ENCODE measurements at places on chromosomes 16 and 17. TPM values are rescaled to one million over a fixed set of nuclear protein-coding genes. Genes with fewer than 3 reads are reported as not detected.

The CHD3 gene
- 93.0 TPM for total RNA-seq

- H3K27me3 ChIP-seq, result no peaks in the 10 kb centered on the region
- peak; percentile 69 for DNase-seq
- H3K27ac ChIP-seq, result peak overlapping the region; percentile 60
- H3K4me3 ChIP-seq, result no peak overlapping the region
Observed at GRCh38 chr16:75044800-75045361, 46.1 kb downstream of the ZNRF1 start.

DNA sequence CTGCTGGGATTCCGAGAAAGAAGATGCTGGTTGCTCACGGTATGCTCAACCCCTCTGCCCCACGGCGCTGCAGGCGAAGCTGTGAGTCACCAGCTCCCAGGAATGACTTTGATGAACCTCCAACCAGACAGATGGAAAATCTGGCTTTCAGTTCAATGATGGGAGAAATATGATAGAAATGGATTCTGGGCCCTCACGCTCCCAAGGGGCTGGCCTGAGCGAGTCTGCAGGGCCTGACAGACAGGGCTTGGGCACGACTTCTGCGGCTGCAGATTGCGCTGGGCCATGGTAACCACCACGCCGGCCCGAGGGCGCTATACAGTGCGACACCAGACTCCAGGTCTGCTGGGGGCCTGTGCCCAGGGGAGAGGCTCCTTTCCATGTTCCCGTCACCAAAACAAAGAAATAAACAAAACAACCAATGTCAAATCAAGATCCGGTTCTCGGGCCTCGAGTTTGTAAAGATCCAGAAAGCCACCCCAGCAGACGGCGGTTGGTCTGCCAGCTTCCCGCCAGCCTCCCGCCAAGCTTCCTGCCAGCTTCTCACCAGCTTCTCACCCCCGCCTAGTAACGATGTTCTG lies 11.1 kb upstream of the ABR start:
- H3K27ac ChIP-seq, result no peak overlapping the region
- peaks cover 46% of the 10 kb centered on the region for H3K4me1 ChIP-seq
- no peak for DNase-seq
- no peaks in the 10 kb centered on the region for H3K27me3 ChIP-seq
- H3K4me3 ChIP-seq, result no peak overlapping the region

DNA sequence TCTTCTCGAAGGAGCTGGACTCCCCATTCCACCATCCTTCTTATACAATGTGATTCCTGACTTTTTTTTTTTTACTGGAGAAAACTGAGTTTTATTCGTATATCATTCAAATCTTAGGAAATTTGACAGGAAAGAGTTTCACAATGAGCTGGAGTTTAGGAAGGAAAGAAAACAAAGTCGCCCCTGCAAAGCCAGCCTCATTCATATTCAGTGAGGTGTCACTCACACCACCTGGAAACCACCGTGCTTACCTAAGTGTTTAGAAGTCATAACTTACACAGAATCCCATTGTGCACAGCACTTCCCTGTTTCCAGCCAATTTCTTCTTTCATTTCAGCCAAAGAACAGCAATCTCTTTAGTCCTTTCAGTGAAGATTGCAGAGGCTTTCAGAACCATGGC lies 90.3 kb upstream of the CHMP6 start:
- peaks cover 12% of the 10 kb centered on the region for H3K36me3 ChIP-seq
- no peaks in the 10 kb centered on the region for H3K27me3 ChIP-seq
- no peak overlapping the region for H3K27ac ChIP-seq

DNA sequence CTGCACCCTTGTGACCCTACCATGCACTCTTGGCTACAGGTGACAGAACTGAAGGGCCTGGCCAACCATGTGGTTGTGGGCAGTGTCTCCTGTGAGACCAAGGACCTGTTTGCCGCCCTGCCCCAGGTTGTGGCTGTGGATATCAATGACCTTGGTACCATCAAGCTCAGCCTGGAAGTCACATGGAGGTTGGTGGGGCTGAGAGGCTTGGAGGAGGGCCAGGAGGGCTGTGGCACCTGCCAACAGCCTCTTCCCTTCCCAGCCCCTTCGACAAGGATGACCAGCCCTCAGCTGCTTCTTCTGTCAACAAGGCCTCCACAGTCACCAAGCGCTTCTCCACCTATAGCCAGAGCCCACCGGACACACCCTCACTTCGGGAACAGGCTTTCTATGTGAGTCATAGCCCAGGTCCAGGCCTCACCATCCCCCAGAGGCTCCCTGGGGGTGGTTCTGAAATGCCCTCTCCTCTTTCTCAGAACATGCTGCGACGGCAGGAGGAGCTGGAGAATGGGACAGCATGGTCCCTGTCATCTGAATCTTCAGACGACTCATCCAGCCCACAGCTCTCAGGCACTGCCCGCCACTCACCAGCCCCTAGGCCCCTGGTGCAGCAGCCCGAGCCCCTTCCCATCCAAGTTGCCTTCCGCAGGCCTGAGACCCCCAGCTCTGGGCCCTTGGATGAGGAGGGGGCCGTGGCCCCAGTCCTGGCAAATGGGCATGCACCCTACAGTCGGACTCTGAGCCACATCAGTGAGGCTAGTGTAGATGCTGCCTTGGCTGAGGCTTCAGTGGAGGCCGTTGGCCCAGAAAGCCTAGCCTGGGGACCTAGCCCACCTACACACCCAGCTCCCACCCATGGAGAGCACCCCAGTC lies 13.0 kb downstream of the RIPOR1 start:
- DNase-seq, result peak; percentile 61
- no peaks in the 10 kb centered on the region for H3K27me3 ChIP-seq
- peaks cover 38% of the 10 kb centered on the region for H3K4me1 ChIP-seq
- no peak overlapping the region for H3K4me3 ChIP-seq
- H3K36me3 ChIP-seq, result peaks cover 72% of the 10 kb centered on the region

GRCh38 chr16:75820672-75821071 lies 94.4 kb upstream of the CPHXL start:
- no peaks in the 10 kb centered on the region for H3K36me3 ChIP-seq
- DNase-seq, result no peak
- no peaks in the 10 kb centered on the region for H3K27me3 ChIP-seq
- H3K27ac ChIP-seq, result no peak overlapping the region

Data from upper lobe of right lung (tissue), 1 donor.